ENCODE measurements at places on chromosomes 6 and 20.

DNA sequence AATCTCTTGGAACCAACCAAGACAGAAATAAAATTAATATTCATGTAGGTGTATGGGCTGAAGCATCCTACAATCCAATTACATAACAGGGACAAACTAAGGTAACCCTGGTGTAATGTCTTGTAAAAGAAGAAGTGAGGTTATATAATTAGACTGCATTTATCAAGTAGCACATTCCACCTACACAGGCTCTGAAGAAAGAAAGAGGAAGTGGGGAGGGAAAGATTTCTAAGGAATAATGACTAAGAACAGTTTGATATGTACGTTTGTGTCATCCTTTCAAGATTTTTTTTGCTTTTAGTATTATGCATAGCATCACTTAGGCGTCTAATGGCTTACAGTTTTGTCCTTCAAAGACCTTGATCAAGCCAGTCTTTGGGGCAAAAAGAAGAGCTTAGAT, 139.7 kb downstream of the PLCB1 start:
- no peak for DNase-seq

- no peak for DNase-seq
These were observed 589.1 kb downstream of the EYS start for GRCh38 chr6:65117817-65118409.

DNA sequence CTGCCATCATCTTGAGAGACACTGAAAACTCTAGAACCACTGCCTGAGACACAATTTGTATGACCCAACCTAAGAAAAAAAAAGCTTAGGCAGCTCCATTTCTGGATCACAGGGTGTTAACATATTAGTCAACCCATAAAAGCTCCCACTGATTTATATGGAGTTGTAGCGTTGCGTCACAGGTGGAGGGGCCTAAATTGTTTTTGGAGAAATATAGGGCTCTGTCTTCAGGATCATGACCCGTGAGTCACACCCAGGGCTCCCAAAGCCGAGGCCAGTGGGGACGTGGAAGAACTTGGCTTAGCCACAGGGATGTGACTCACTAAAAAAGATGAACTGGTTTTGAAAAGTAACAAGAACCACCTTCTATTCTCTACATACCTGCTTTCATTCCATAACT, 116.5 kb upstream of the BMP2 start:
- DNase-seq = no peak

DNA sequence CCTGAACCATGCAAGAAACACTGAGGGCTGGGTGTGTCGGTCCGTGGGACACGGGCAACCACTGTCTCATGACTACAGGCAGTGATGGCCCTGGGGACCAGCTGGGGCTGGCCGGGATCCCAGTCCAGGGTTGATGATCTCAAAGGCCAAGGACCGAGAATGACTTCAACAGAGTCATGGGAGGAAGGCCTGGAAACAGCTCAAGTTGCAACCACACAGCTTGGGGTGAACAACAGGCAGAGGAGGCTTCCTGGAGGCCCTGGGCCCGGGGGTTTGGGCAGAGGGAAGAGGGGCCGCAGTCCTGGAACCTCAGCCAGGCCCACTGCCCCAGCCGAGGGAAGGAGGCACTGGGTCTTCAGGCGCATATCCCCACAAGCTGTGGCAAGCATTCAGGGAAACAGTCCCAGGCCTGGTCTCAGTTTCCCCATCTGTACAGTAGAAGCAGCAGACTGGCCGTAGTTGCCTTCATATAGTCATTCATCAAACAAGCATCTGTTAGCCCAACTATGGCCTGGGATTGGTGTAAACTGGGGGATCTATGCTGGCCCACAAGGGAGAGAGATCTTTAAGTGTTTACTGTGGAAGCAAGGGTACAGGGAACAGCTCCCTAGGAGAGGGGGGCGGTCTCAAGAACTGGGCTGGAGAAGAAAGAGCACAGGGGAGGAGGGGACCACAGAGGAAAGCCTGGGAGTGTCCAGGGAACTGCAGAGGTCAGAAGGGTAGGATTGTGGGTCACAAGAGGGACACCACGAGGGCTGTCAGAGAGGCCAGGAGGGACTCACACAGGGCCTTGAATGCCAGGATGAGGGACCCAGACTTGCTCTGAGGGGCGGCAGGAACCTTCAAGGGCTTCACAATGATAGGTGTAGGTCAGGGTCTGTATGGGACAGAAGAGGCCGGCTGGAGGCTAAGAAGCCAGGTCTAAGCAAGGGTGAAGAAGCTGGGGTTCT, 2.1 kb downstream of the MYL9 start:
- no peak for DNase-seq

GRCh38 chr20:51439160-51439689, 103.3 kb downstream of the NFATC2 start:
- DNase-seq = no peak

GRCh38 chr20:1171461-1172093, 13.2 kb downstream of the TMEM74B start:
- DNase-seq = peak; percentile 42

DNA sequence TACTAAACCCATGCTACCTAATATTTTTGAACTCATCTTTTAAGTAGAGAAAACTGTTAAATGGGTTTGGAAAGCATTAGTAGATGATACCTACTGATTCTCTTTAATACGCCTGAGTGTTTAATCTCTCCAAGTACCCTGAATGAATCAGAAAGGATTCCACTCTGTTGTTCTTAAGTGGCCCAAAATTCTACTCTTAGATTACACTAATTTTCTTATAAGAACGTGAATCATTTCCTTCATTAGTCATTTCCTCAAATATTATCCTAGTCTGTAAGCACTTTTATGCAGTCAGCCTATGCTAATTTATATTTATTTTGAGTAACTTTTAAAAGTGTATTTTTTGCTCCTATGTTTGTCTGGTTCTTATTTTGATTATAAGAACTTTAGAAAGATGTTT, 380.0 kb downstream of the BTBD9 start:
- peak; percentile 81 for DNase-seq

GRCh38 chr6:165768961-165769360, 105.9 kb upstream of the PDE10A start:
- peak; percentile 33 for DNase-seq

Measured in lung microvascular endothelial cell (primary cell).